ENCODE measurements at places on chromosomes 3 and 15.

- DNase-seq = no peak
Measured at GRCh38 chr3:31925271-31925630, 55.8 kb downstream of the OSBPL10 start.

DNA sequence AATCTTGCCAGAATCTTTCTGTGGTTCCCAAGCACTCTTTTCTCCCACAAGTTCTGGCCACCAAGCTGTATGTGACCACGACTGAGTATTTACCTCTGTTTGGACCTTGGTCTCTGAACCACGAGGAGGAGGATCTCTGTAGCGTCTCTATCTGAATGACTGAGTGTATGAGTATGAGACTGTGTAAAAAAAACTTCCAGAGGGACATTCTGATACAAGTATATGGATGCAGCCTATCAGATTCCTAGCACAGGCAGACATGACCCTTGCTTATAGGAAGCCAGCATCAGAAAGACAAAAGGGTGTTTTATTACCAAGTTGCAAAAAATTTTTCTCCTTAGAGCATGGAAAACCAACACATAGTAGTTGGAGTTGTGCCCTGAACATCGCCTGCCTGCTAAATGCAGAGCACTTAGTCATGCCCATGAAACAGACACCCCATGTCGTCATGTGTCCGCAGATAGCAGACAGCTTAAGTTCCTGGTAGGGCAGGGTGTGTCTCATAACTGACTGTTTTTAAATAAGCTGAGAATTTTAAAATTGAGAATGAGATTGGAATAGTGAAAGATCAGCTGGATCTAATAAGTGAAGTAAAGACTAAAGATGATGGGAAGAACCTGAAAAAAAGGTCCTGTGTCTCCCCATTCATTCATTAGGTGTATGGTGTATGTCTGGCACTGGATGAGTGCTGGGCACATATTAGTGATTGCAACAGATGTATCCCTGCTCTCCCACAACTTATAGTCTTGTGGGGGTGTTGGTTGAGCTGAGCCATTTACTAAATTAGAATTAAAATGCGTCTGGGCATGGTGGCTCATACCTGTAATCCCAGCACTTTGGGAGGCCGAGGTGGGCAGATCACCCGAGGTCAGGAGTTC, 30.9 kb downstream of the DAG1 start:
- peak; percentile 95 for DNase-seq

DNA sequence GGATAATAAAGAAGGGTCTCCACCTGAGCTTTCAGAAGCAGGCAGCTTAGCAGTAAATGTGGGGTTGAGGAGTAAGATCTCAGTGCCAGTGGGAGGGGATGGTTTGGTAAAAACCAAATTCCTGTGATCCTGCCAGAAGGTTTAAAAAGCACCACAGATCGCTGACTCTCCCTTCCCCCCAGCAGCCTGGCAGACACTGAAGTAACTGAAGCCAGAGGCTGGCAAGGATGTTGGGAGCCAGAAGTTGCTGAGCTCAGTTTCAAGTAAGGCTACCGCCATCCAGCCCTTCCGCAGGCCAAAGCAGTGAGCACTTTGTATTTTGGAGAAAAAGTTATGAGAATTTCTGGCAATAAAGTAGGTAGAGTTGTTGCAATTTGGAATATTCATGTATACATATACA, 246.4 kb downstream of the ZNF621 start:
- DNase-seq = no peak

- DNase-seq = no peak
Measured at GRCh38 chr3:38102444-38102814, 34.5 kb downstream of the ACAA1 start.

GRCh38 chr3:12229146-12229851, 59.6 kb upstream of the PPARG start:
- peak; percentile 29 for DNase-seq

- no peak for DNase-seq
Measured at GRCh38 chr15:55124616-55125015, 72.1 kb downstream of the RSL24D1 start.

- no peak for DNase-seq
Measured at GRCh38 chr3:131474115-131474514, 28.7 kb downstream of the MRPL3 start.

- DNase-seq = no peak
Measured at GRCh38 chr3:120681018-120681417, 1.0 kb downstream of the HGD start.

DNA sequence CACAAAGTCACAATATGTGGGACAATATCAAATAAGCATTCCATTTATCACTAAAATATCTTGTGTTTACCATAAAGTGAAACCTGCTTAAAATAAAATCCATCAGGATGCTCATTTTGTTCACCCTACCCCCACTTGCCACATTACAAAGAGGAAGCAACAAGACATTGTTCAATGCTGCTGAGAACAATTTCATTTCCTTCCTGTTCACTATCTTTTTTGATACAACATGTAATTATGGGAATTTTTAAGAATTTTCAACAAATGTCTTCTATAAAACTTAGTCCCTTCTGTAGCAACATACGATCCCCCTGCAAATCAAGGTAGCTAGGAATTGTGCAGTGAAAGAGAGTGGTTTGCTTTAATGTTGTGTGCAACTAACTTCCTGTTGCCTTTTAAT, 34.9 kb upstream of the GPR160 start:
- no peak for DNase-seq

DNA sequence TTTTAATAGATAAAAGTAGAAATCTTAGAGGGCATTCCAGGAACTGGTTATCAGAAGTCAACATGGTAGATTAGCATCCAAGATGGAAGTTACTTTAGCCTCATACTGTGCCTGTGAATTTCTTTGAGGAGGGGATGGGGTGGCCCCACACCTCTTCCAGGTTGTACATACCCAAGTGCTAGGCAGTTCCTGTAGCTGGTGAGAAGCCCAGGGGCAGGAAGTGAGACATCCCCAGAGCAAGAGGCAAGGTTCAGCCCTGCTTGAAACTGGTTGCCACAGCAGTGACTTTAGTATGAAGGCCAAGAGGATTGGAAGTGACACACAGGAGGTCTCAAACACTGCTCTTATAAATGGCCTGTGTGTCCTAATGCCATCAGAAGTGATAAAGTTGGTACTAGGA, 11.9 kb downstream of the GTPBP8 start:
- DNase-seq = no peak

- no peak for DNase-seq
Measured at GRCh38 chr15:71599418-71600151, 210.8 kb upstream of the NR2E3 start.

- DNase-seq = no peak
Measured at GRCh38 chr3:63918321-63918720, 6.1 kb upstream of the SCAANT1 start.

DNA sequence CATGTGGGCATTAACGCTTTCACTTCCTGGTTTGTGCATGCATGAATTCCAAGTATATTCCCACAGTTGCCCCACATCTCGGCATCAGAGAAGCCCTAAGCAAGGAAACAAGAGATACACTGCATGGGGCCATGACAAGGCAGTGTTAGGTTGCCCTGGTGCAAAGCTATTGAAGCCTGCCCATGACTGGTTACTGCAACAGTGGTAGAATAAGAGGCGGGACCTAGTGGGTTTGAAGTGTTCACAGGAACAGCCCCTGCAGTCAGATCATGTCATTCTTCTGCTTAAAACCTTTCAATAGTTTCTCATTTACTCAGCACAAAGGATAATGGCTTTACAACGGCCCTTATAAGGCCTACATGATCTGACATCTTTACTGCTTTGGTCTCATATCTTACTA, 80.9 kb upstream of the TOPAZ1 start:
- no peak for DNase-seq

- no peak for DNase-seq
Measured at GRCh38 chr3:6549296-6549695, 311.6 kb upstream of the GRM7 start.

DNA sequence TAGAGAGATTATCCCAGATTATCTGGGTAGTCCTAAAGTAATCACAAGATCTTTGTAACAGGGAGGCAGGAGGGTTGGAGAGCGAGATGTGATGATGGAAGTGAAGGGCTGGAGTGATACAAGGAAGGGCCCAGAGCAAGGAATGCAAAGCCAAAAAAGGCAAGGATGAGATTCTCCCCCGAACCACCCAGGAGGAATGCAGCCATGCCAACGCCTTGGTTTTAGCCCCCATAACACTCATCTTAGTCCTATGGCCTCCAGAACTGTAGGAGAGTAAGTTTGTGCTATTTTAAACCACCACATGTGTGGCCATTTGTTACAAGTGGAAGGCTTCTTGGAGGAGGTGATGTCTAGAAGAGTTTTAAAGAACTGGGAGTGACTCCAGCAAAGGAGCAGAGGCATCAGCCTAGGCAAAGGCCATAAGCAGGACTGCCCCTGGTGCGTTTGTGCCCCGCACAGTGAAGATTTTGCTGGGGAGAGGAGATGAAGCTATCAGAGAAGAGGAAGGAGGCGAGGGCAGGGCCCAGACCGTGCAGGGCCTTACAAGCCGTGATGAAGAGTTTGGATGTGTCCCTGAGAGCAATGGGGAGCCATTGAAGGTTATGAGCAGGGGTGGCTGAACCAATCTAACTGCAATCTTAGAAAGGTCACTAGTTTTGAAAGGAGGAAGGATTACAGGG, 25.3 kb upstream of the CORO2B start:
- DNase-seq = no peak

GRCh38 chr3:24519368-24520100, 24.9 kb upstream of the THRB start:
- no peak for DNase-seq

DNA sequence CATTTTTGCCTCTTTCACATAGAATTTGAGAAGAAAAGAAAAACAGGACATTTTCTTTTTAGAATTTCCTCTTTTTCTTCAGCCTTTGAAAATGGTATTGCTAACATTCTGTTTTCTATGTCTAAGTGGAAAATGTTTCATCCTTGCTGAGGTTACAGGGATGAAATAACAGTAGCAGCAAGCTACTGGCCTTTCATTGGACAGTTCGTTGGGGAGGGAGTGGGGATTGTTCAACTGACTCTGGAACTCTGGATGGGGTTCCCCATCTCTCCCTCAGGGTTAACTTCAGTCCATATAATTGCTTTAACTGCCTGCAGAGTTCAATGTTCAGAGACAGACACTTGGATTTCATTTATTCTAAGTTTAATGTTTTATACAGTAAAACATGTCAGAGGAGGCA, 346.0 kb downstream of the NLGN1 start:
- no peak for DNase-seq

DNA sequence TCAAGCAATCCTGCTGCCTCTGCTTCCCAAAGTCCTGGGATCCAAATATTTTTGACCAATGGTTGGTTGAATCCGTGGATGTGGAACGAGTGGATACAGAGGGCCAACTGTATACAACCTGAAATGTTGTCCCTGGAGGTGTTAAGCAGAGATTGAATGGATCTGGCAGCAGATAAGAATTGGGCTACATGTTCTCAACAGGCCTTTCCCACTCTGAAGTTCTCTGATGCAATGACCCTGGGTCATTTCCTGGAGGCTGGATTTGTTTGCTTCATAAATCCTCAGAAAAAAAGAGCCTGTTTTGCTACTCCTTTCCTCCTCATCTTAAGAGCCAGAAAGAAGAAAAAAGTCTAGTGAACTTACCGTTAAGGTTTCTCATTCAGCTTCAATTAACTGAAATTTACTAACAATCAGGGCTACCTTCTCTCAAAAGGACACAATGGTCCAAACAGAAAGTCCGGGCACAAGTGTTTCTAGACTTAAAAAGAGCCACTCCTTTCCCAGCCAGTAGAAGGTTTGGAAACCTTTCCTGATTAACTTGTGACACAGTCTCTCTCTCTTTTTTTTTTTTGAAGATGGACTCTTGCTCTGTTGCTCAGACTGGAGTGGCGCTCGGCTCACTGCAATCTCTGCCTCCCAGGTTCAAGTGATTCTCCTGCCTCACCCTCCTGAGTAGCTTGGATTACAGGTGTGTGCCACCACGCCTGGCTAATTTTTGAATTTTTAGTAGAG, 6.5 kb downstream of the ARHGEF3 start:
- peak; percentile 22 for DNase-seq

- peak; percentile 20 for DNase-seq
Measured at GRCh38 chr15:29003191-29003839, 117.5 kb downstream of the APBA2 start.

DNA sequence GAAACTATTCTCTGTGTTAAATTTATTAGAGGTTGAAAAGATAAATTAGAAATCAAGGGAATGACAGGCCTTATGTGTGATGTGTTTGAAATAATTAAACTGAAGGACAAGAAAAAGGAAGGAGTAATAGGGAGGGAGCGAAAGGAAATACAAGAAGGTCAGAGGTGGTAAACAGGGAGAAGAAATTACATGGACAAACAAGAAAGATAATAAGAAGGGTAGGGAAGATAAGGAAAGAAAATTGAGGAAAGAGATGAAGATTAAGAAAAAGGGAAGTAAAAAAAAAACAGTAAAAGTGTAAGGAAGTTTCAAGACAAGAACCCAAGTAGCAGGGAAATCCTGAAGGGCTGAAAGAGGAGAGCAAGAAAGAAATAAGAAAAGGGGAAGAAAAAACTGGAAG, 26.2 kb upstream of the ANXA2 start:
- DNase-seq = no peak

DNA sequence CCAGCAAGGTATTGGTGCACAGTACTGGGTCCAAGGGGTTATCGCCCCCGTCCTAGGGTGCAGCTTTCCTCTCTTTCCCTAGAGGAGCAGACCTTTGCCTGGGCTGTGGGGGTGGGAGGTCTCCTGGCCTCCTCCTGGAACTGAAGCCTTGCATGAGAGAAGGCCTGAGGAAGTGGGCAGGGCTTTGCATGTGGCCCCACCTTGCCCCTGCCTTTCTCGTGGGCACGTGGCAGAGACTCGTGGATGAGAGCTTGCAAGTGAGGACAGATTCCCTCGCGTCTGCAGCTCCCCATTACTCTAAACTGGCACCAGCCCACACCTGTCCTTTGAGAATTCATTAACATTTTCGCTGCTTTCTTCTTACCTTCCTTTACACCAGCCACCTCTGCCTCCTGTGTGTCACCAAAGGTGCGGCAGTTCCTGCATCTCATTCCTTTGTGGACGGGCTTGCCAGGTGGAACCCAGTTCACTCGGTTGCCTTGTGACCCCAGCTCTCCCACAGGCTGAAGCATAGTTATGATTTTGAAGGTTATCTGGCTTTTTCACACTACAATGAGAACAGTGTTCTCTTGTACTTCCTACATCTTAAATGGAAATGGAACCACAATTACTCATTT, 40.9 kb upstream of the NR2C2 start:
- DNase-seq = no peak

DNA sequence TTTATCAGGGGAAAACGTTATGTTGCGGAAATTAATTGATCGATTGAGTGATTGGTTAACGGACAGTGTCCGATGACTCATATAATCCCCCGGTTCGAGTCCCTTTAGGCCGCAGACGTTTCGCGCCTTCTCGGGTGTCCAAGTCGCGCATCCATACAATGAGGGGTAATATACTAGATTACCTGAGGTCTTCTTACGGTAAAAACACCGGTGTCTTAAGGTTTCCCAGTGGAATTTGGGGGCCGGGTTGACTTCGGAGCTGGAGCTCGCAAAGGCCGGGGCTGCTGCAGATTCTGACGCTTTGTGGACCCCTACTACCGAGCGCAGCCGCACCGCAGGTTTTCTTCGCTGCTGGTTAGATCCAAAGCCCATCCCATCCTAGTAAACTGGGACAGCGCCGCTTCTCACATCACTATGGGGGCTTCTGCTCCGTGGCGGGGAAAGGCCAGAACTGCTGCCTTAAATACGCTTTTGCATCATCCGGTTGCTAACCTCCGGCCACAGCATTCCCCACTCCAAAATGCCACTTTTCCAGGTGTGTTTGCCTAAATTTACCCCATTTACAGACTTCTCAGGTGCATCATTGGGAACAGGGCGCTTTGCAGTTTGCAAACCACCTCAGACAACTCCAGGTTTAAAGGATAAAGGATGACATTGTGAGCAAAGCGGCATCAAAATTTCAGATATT, 858 bp upstream of the SACM1L start:
- DNase-seq = no peak

All from mammary epithelial cell (primary cell).